ENCODE measurements at places on chromosomes 5 and 9.

DNA sequence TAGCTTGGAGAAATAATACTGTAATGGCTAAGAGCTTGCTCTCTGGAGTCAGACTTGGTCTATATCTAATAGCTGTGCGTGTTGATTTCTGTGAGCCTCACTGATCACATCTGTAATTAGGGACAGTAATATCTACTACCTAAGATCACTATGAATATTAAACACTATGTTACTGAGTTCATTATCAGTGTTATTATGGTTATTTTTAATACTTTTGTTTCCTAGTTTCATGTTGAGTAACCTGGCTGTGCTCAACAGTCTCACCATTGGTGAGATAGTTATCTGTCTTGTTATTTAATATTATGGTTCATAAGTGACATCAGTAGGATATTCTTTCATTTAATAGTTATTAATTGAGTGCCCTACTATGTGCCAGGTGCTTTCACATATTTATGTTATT lies 22.4 kb upstream of the CAVIN4 start:
- DNase-seq = no peak

GRCh38 chr9:109922617-109923470 lies 142.8 kb downstream of the PALM2AKAP2 start:
- no peak for DNase-seq

DNA sequence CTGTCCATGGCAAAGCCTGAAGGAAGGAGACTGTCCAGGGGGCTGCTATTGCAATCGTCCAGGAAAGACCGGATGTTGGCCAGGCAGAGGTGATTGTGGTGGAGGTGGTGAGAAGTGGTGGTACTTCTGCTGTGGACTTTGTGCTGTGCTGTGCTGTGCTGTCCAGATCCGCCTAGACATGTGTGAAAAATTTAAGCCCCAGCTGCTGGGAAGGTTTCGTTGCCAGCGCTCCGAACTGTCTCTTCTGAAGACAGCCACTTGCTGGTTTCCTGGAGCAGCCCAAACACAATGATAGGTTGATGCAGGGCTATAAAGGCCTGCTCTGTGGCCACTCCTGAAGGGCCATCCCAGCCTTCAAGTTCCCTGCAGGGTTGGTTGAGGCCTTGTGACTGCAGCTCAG lies 223.0 kb upstream of the MPDZ start:
- no peak for DNase-seq

GRCh38 chr5:139849942-139850341 lies 54.3 kb downstream of the PSD2 start:
- no peak for DNase-seq

DNA sequence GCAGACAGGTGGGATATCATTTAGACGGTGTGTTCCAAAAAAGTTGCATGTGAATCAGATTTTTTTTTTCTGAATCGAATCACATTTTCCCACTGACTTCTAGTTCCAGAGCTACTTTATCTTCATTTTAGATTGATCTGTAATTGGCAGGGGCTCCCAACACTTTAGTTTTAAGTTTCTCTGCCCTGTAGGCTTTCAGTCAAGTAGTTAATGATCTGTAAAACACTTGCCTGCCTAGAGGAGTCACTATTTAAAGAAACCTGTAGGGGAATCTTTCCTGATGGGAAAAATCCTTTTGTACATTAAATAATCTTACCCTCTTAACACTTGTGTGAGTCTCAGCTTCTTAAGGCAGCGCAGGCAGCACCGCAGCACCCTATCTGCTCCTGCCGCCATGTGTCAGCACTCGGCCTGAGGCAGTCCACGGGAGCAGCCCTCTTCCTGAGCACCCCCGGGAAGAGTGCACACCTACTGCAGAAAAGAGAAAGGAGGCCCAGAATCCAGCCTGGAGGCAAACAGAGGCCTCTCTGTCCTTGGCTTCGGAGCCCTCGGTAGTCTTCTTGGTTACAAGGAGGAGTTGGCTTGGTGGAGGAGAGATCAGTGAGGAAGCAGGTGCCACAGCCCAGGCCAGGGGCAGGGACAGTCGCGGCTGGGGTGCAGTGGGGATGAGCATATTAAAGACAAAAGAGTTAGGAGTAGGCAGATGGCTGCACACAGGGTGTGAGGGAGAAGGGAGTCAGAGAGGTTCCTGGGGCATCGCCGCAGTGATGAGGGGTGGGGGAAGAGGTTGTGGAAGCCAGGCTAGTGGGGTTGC lies 209.3 kb downstream of the GAPVD1 start:
- DNase-seq = no peak

GRCh38 chr5:107430071-107430625 lies 240.6 kb downstream of the EFNA5 start:
- no peak for DNase-seq

DNA sequence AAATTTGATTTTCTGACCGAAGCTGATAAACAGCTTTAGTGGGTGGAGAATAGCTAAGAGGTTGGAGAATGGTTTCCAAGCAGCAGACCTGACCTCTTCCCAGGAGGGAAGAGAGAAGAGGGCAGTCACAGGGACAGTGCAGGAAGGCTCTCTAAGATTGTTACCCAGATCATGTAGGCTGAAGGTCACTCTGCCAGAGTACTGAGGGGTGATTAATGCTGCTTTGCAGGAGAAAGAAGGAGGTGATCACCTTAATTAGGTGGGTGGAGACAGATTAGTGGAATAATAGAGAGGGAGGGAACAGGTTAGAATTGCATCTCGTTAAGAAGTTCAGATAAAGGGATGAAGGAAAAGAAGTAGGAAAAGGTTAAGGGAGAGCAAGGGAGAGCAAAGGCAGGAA lies 440.5 kb downstream of the BRINP1 start:
- DNase-seq = no peak

DNA sequence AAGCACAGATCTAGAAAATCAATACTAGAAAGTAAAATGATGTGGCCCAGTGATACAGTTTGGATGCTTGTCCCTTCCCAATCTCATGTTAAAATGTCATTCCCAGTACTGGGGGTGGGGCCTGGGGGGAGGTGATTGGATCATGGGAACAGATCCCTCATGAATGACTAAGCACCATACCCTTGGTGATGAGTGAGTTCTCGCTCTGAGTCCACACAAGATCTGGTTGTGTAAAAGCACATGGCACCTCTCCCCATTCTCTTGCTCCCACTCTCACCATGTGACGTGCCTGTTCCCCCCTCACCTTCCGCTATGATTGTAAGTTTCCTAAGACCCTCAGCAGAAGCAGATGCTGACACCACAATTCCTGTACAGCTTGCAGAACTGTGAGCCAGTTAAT lies 234.2 kb upstream of the CDH6 start:
- no peak for DNase-seq

GRCh38 chr5:88886252-88886651 lies 3.3 kb upstream of the MEF2C start:
- DNase-seq = no peak

GRCh38 chr9:14383294-14383693 lies 69.4 kb upstream of the NFIB start:
- DNase-seq = no peak

DNA sequence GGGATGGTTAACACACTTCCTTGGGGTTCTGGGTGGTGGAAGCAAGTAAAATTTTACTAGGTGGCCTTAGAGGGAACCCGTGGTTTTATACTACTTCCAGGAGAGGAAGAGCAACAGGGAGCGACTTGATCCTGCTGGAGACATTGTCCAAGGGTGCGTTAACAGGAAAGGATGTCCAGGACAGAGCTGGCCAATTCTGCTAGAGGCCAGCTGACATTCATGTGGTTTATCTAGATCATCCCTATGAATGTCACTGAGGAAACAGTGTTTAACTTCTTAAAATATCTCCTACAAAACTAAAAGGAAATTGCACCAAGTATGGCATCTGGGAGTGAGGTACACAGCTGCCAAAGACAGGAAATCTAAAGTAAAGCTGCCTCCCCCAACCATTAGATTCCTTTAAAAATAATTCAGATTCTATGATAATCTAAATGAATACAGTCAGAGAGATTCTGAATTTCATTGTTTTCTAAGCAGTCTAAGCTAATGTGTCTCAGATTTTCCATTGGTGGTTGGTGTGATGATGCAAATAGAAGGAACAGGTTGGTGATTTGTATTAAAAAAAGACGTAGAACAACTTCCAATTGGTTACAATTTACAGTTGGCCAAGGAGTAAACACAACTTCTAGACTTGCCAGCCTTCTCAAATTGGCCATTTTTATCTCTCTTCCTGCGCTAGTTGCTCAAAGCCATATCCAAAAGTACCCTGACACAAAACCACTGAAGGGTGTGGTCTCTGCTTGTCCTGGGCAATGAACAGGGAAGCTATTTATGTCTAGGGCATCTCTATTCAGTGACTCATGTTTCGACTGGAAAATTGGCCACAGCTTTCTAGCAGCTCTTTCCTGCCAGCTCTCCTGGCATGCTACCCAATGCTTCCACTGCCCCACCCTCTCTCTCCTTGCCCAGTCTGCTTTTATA lies 574.7 kb upstream of the MEF2C start:
- no peak for DNase-seq

DNA sequence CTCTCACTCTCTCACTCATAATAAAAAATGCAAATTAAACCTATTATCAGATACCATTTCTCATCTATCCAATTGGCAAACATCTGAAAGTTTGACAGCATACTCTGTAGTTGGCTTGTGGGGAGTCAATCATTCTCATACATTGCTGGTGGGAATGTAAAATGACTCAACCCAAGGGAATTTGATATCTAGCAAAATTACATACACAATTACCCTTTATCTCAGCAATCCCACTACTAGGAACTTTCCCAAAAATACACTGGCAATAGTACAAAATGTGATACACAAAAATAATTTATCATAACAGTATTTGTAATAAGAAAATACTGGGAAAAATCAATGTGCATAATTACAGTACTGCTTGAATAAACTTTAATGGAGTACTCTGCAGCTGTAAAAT lies 731.3 kb downstream of the DTWD2 start:
- no peak for DNase-seq
